Kidney capillary endothelial cell (primary cell): ENCODE measurements at places on chromosomes 2 and 18.

GRCh38 chr2:75320898-75321598, 121.7 kb upstream of the TACR1 start:
- DNase-seq: no peak

DNA sequence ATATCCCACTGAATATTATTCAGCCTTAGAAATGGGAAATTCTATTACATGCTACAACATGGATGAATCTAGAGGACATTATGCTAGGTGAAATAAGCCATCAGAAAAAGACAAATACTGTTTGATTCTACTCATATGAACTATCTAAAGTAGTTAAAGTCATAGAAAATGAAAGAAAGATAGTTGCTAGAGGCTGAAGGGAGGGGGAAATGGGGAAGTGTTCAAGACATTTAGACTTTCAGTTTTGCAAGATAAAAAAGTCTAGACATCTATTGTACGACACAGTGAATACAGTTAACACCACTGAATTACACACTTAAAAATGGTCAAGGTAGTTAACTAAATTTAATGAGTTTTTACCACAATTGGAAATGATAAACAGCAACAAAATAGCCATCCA, 835.9 kb upstream of the CHAC2 start:
- no peak for DNase-seq

DNA sequence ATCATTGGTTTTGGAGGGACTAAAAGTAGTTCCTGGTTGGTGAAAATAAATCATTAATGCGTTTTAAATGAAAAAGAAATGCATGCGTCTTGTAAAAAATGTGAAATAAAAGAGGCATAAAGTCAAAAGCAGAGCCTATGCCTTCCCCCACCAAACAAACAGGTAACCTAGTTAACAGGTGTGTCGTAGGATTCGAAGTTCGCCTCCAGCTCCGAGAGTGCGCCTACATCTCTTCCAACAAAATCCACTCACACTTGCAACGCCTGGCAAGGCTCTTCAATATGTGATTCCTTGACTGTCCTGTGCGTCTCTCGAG, 677 bp upstream of the SMAD4 start:
- DNase-seq: no peak

- DNase-seq: no peak
Measured at GRCh38 chr2:199197448-199197847, 260.3 kb downstream of the SATB2 start.

DNA sequence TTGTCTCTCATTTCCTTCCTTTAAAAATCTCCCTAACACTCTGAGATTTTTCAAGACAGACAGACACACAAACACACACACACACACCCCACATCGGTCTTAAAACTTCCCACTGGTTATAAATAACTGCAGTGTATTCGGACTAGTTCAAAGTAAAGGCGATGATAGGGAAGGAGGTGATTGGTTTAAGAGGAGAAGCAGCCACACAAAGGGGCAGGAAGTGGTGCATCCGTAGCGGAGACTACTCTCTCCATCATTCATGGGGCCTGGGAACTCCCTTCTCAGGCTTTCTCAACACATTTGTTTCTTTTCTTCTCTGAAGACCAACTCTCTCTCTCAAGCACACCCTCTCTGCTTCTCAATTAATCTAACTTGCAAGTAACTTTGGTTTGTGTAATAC, 149.1 kb upstream of the DPP10 start:
- DNase-seq: no peak

DNA sequence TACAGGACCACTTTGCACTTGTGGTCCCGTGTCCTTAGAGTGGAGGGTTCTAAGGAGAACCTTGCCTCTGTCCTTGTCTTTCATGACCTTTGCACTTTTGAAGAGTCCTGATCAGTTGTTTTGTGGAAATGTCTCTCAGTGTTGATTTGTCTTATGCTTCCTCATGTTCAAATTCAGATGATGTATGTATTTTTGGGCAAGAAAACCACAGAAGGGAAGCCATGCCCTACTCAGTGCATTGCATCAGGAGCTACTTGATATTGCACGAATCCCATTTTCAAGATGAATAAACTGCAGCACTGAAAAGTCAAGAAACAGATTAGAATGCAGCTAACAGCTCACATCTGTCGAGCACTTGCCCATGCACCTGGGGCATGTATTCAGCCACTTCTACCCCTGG, 152.2 kb downstream of the INHBB start:
- DNase-seq: no peak

- peak; percentile 81 for DNase-seq
Measured at GRCh38 chr2:88818381-88818780, 126.9 kb downstream of the RPIA start.
